ENCODE measurements at places on chromosomes 7 and 10.
A peak's percentile ranks its signal among the peaks of the same experiment; 100 is the strongest.

DNA sequence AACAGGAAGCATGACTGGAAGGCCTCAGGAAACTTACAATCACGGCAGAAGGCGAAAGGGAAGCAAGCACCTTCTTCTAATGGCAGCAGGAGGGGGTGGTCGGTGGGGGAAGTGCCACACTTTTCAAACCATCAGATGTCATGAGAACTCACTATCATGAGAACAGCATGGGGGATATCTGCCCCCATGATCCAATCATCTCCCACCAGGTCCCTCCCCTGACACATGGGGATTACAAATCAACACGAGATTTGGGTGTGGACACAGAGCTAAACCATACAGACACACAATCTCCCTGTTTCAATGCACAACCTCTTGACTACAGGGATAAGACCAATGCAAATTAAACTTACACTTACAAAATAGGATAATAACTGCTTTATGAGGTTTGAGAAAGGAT is 97.6 kb downstream of the SGMS1 start:
- no peak for DNase-seq

- DNase-seq = no peak
Measured at GRCh38 chr7:1532456-1533254, 2.2 kb downstream of the MAFK start.

GRCh38 chr10:75788394-75789205 is 357.2 kb downstream of the LRMDA start:
- no peak for DNase-seq

DNA sequence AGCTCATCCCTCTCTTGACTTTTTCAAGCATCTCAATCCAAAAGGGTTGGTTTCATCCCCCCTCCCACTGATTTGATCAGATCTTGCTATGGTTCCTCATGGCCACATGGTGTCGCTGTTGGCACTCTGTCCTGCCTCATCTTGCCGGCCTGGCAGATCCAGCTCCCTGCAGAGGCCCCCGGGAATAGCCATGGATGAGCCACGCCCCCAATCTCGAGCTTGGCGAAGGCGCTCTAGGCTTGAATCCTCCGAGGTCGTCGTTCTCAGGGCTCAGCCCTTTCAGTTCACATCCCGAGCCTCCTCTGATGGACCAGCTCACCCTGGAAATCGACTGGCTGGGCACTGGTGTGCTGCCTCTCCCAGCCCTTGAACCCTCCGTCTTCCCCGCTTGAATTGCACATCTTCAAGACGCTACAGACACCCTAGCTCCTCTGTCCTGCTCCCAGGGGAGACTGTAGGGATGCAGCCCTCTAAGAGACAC is 628.7 kb downstream of the TYW1 start:
- DNase-seq = peak; percentile 75

GRCh38 chr10:359762-360161 is 224.5 kb downstream of the ZMYND11 start:
- no peak for DNase-seq

DNA sequence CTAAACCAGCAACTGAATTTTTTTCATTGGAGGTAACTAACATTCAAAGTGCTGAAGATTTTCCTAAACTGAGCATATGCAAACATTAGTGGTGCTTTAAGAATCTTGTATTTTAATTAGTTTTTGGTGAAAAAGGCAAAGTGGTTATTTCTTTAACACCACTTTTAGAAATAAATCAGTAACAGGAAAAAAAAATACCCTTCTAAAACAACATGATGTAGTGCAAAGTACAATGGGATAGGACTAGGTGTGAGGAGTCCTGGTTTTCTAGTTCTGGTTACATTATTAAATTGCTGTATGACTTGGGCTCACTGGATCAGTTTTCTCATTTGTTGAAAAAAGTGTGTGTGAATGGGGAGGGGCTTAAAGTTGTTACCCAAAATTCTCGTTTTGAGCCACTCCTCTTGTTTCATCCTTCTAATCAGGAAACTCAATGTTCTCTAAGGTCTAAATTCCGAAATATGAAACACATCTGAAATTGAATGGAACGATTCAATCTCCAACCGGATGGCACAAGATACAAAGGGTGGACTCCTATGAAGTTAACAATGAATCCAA is 1.8 kb downstream of the WASL start:
- no peak for DNase-seq

DNA sequence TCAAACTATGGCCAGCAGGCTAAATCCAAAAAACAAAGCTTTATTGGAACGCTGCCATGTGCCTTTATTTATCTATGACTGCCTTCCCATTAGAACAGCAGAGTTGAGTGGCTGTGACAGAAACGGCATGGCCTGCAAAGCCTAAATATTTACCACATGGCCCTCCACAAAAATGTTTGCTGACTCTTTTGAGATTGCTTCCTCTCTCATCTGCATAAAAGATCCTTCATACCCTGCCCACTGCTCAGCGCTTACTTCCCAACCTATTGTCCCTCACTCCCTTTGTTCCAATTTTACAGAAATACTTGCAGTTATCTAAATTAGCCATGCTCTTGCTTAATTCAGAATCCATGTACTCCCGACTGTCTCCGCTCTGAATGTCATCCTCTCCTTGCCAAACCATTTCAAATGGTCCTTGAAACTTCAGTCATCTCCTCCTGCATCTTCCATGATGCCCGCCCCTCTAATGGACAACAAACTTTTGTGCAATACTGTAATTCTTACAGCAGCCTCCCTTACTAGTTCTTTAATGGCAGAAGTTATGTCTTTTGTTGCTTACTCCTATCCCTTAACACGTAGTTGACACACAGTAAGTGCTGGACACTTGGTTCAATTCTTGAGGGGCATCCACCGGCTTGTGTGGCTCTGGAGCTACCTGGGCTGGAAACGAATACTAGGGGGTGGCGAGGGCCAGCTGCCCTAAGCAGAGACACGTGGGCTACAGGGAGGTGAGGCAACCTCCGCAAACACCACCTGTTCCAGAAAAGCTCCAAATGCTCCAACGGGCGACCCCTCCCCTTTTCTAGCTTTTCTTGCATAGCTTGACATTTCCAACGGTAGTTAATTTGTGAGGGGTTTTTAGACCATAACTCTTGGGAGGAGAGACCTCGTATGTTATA is 832 bp downstream of the XRCC2 start:
- DNase-seq = no peak

- no peak for DNase-seq
Measured at GRCh38 chr7:100896732-100897608, 1.3 kb upstream of the ACHE start.

DNA sequence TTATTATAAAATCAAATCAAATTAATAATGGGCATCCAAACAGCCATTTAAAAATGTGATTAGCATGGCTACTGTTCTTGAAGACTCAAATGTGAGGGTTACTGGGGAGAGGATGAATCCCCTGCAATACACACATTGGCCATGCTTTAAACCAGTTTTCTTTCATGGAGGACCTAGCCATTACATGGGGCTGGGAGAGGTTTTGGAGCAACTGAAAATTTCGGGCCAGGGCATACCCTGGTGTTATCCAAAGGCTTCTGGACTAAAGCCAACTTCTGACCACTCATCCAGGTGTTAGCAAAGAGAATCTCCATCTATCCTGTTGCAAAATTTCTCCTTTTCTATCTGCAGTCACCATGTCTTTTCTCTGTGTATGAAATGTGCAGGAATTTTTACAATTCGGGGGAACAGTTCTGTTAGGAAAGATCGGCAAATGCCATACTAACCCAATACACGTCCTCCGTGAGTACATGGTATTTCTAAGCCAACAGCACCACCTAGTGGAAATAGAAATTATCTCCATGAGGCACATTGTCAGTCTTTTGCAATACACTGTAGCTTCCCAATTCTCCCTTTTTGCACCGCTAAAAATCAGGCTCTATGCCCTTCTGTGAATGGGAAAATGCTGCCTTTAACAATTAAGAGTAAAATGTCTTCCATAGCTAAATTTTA is 47.0 kb upstream of the ZNF107 start:
- no peak for DNase-seq

DNA sequence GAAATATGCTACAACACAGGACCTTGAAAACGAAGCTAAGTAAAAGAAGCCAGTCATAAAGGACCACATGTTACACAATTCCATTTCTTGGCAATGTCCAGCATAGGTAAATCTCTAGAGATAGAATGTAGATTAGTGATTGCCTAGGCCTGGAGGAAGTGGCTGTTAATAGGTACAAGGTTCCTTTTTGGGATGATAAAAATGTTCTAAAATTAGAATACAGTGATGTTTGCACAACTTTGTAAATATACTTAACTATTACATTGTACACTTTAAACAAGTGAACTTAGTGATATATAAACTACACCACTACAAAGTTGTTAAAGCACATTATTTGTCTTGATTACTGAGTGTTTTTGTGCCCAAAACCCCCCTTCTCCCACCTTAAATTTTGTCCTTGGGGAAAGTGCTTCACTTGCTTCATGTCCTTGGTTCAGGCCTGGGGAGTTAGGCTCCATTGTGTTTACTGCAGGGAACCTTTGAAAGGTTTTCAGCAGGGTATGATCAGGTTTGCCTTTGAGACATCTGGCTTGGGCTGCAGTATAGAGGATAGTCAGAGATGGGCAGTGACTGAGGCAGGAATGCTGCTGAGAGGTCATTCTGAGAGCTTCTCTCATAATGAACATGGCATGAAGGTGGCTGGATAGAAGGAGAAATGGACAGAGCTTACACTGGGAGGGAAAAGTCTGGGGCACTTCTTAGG is 1052.6 kb downstream of the REEP3 start:
- no peak for DNase-seq

- DNase-seq = no peak
Measured at GRCh38 chr10:125779403-125780327, 4.0 kb upstream of the MMP21 start.

DNA sequence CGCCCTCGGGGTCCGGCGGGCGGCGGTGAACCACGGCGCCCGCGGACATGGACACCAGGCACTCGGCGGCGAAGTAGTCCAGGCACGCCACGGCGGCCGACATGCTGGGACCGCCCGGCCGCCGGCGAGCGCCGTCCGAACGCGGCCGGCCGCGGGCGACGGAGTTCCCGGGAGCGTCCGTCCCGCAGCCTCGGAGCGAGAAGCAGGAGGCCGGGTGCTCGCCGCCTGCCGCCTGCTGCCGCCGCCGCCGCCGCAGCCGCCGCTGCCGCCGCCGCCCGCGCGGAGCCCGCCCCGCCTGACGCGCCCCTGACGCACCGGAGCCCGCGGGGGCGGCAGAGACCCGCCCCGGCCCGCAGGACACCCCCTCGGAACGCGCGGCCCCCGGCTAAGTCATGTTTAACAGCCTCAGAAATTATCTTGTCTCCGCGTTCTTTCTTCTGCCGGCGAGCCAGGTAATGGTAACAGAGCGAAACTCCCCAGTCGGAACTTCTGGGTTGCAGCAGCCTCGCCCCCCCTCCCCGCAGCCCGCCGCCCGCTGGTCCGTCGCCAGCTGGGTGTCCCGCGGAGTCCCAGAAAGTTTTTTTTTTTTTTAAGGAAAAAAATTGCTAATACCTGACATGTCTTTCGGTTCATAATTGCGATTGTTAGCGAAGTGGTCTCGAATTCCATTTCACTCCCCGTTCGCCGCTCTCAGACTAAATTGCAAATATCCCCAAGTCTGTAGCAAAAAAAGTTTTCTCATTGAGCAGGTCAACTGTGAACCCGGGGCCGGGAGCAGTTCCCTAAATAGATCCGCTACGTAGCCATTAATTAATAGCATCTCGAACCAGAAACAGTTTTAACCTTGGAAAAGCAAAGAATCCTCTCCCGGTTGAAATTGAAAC is at the start of gene KLF14:
KLF14 (minus strand) TSS at position 277 of the 884 bp plus-strand sequence; CDS start at position 103, 174 bp downstream.
- DNase-seq = no peak

GRCh38 chr10:111211706-111212105 is 134.9 kb downstream of the ADRA2A start:
- DNase-seq = no peak

DNA sequence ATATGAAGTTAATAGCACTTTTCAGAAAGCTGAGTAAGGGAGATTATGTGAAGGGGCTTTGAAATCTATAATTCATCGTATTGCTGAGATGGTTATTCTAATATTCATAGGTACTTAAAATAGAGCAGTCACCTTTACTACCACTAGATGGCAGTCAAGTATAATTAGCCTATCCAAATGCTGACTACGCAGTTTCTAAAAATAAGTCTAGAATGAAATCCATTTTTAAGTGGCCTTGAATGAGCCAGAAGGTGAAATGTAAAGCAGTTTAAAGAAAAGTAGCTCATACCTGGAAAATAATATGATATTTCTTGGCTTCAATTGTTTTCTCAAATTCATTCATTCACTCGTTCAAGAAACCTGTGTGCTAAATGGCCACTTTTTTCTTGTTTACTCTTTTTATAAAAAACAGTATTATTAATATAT is 1277.1 kb downstream of the GATA3 start:
- DNase-seq = no peak

- no peak for DNase-seq
Measured at GRCh38 chr7:150357771-150358427, 10.7 kb upstream of the REPIN1 start.

DNA sequence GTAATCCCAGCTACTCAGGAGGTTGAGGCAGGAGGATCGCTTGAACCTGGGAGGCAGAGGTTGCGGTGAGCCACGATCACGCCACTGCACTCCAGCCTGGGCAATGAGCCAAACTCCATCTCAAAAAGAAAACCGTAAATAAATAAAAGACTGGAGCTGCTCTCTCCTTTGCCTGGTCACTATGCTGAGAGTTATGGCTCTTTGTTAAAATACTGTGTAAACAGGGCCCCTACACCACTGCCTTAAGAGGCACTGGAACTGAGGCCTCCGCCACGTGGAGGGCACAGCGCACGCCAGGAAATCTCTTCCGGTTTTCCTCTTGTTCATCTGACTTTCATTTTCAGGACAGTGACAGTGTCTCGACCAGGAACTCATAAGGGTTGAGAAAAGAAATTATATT is 123.3 kb downstream of the PAXIP1 start:
- DNase-seq = no peak

DNA sequence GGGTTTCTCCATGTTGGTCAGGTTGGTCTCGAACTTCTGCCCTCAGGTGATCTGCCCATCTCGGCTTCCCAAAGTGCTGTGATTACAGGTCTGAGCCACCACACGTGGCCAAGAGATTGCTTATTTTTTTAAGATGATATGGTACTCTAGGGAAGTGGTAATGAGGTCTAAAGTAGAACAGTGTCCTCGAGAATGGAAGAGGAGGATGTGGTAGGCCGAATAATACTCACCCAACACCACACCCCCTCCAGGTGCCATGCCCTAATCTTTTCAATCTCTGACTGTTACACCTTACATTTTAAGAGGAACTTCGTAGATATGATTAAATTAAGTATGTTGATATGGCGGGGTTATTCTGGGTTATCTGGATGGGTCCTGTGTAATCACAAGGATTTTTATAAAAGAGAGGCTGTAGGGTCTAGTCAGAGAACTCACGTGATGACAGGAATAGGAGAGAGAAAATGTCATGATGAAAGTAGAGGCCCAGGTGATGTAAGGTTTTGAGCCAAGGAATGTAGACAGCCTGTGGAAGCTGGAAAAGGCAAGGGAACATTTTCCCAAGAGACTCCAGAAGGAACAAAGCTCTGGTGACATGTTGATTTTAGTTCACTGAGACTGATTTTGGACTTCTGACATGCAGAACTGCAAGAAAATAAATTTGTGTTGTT is 29.5 kb downstream of the CDK13 start:
- DNase-seq = no peak

GRCh38 chr7:75656740-75657139 is 82.0 kb downstream of the HIP1 start:
- DNase-seq = no peak
